ENCODE measurements at places on chromosomes 1 and 21.

DNA sequence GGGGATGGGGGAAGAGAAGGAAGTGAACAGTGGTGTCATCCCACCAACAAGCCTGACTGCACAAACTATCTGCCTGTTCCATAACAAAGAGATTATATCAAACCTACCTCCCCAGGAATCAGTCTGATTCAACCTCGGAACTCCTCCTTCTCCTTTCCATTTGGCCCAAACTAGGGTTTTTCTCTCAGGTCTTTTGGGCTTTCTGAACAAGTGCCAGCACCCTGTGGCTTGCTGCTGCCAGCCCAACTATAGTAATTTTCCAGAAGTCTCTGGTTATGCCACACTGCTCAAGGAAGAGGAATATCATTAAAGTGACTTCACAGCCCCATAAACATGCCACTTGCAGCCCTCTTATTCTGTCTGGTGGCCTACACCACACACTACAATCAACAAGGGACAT, 70.5 kb downstream of the RGS7 start:
- DNase-seq = no peak

DNA sequence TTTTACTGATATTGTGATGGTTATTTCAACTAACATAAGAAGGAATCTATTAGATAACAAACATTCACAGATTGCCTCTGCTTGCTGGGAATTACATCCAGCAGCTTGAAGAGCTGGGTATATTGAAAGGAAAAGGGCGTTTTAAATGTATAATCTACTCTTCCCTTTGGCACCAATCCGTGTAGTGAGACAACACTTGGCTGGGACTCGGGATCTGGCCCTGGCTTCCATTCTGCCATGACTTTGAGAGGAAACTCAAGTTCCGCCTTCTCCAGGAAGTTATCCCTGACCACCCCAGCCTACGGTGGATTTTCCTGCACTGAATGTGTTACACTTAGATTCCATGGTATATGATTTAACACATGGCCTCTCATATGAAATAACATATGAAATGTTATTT, 86.9 kb upstream of the UBE2U start:
- DNase-seq = no peak

DNA sequence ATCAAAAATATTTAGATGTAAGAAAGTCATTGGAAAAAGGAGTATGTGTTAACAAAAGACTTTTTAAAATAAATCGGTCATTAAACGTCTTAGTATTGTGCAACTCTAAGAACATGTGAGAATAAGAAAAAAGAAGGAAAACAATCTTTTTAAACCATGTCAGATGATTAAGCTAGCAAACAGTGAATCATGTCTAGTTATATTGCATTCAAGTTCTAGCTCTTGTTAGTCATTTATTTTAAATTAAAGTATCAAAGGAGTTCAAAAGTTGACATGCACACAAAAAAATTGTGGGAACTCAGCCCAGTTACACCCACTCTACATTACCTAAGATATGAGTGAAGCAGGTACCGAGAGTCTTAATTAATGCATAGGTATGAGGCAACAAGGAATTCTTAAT, 9.8 kb downstream of the FRRS1 start:
- DNase-seq = no peak

- no peak for DNase-seq
These were observed 45.7 kb upstream of the COX20 start for GRCh38 chr1:244789731-244790130.

DNA sequence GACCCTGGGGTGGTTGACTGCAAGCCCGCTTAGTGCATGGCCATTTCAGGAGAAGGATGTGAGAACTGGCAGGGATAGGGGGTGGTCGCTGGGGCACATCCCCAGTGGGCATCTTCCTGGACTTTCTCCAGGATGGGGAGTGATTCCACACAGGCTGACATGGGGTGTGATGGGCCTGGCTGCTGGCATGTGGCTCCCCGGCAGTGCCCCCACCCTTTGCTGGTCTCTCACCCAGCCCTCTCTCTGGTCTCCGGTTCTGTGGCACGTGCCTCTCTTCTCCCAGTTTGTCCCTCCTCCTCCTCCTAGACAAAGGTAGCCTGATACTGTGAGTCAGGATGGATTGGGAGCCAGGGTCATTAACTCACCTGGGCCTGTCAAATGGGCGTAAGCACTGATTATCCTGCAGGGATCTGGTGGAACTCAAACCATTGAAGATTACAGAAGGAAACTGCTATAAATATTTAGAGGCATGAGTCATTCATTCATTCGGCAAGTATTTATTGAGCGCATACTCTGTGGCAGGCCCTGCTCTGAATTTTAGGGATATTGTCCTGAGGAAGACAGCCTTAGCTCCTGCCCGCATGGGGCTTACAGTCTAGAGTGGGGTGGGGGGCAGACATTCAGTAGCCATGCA, 23.6 kb upstream of the EPS8L3 start:
- DNase-seq = no peak

- DNase-seq = no peak
These were observed 59.9 kb upstream of the QSOX1 start for GRCh38 chr1:180094705-180095295.

- DNase-seq = no peak
These were observed 98.2 kb downstream of the ZC3H11B start for GRCh38 chr1:219514728-219515127.

Data from GM18507 (cell line).